ENCODE measurements at places on chromosomes 5 and 9.

DNA sequence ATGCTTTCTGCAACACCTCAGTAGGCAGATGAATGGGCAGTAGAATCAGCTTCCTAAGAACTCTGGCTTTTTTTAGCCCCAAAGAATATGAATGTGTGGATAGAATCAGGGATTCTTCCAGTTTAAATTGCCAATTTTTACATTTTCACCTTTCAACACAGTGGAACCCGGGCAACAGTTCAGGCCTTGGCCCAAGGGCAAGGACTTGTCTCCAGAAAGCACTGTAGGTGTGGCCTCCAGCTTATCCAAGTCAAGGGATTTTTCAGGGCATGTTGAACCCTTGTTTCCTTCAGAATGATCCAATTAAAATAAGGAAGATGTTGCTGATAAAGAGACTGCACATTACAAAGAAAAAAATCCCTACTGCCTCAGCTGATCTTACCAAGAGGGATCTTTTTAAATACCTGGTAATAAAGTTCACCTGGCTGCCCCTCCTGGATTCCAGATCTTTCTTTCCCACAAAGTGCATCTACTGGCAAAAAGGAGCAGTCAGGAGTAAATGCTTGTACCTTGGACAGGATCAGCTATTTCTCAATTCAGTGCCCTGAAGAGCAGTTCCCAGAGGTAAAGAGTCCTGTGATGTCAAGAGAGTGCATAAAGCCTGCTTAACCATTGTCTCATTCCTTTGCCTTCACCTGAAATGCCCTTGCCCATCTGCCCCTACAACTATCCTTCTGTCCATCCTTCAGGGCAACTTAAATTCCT is 80.1 kb upstream of the PLPP6 start:
- no peak for DNase-seq

DNA sequence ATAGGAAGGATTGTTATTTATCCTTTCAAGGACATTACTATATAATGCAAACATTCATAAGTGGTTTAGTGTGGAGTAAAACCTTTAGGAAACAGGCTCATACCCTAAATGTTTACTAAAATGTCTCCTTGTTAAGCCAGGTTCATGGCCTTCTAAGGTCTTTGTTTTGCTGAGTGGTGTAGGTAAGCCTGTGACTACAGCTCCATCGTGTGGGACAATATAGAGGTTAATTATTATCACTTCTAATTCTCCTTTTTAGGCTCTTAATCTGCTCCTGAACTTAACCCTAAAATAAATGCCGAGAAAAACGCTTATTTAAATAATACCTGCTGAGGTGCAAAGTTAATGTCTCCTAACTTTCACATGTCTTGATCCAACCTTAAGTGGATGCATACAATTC is 43.8 kb downstream of the SPINK5 start:
- DNase-seq: no peak

GRCh38 chr9:34568774-34569173 is 20.8 kb downstream of the CNTFR start:
- DNase-seq: no peak

DNA sequence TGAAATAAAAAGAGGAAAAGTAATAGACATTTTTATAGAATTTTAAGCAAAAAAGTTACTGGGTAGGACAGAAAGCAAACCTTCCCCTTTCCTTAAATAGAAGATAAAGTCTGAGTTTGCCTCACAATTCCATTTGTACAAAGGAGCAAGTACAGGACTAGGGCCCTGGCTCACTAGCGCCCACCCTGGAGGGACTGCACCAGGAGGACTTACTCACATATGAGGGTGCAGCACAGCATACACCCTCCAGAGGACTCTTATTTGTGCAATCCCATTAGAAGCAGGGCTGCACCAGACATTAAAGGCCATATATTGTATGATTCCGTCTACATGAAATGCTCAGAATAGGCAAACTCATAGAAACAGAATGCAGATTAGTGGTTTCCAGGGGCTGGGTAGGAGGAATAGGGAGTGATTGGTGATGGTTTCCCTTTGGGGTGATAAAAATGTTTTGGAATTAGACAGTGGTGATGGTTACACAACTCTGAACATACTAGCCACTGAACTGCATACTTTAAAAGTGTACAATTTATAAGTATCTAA is 4.5 kb downstream of the REEP5 start:
- DNase-seq: no peak

GRCh38 chr9:137445275-137445807 is 4.2 kb upstream of the ENTPD8 start:
- peak; percentile 59 for DNase-seq

GRCh38 chr9:114348261-114348905 is 18.7 kb downstream of the ORM2 start:
- no peak for DNase-seq

GRCh38 chr9:83633255-83633654 is 10.3 kb downstream of the IDNK start:
- no peak for DNase-seq

- DNase-seq: no peak
Measured at GRCh38 chr5:130024006-130024405, 119.7 kb downstream of the CHSY3 start.

DNA sequence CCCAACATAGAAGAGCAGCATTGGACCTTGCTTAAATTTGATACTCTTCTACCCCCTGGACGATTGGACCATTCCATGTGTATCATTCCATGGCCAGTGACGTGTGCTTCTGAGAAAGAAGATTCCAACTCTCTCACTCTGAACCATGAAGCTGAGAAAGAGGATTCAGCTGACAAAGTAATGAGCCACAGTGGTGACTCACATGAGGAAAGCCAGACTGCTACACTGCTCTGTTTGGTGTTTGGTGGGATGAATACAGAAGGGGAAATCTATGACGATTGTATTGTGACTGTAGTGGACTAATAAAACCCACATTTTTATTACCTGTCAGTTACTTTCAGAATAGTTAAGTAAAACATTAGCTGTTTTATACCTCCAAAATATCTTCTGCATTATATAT is 7.5 kb downstream of the HSPA5 start:
- peak; percentile 90 for DNase-seq

GRCh38 chr5:147590096-147590495 is 80.2 kb upstream of the DPYSL3 start:
- DNase-seq: no peak

DNA sequence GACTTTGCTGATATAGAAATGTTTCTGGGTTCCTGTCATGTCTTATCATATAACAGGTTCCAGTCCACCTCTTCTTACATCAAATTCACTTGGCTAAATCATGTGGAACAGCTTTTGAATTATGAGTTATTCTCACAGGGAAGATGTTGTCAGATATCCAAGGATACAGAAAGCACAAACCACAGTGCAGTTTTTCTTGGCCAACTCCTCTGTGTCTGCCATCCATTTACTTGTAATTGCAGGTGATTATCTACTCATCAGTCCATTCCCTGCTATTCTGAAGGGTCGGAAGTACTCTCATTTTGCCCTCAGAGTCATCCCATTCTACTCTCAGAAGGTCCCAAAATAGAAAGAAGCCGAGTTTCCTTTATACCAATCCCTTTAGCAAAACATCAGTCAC is 10.0 kb downstream of the MARCHF11 start:
- no peak for DNase-seq

- DNase-seq: no peak
Measured at GRCh38 chr9:81841333-81841732, 86.9 kb upstream of the SPATA31D4 start.

DNA sequence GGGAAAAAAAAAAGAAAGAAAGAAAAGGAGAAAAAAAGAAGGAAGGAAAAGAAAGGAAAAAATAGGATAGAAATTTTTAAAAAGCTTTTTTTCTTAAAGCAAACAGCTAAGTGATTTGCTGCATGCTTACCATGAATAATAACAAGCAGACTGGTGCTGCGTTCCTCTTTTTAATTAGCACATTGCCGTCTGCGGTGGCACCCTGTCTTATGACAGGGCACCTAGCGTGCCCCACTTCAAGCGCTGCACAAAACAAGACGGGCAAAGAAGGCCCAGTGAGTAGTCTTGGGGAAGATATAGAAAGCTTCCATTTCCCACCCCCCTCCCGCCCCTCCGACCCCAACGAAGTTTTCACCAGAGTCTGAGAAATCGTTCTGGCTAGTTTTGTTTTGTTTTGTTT is 513.9 kb downstream of the ZNF608 start:
- DNase-seq: no peak

DNA sequence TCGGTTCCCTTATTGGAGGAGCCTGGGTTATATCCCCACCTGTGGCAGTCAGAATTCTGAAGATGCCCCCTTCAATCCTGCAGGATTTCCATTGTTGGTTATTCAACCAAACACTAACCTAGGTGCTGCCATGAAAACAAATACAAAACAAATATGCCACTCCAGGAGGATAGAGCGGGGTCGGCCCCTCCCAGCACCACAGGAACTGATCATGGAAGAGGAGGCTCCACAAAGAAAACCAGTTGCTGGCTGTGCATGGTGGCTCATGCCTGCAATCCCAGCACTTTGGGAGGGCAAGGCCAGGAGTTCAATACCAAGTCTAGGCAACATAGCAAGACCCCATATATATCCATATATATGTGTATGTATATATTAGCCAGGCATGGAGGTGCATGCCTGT is 13.2 kb upstream of the ADGRD2 start:
- no peak for DNase-seq

- DNase-seq: no peak
Measured at GRCh38 chr9:19785230-19785629, 3.6 kb downstream of the SLC24A2 start.

GRCh38 chr9:9949368-9949767 is 663.4 kb downstream of the PTPRD start:
- no peak for DNase-seq

- DNase-seq: no peak
Measured at GRCh38 chr5:77423022-77423750, 68.9 kb downstream of the WDR41 start.

DNA sequence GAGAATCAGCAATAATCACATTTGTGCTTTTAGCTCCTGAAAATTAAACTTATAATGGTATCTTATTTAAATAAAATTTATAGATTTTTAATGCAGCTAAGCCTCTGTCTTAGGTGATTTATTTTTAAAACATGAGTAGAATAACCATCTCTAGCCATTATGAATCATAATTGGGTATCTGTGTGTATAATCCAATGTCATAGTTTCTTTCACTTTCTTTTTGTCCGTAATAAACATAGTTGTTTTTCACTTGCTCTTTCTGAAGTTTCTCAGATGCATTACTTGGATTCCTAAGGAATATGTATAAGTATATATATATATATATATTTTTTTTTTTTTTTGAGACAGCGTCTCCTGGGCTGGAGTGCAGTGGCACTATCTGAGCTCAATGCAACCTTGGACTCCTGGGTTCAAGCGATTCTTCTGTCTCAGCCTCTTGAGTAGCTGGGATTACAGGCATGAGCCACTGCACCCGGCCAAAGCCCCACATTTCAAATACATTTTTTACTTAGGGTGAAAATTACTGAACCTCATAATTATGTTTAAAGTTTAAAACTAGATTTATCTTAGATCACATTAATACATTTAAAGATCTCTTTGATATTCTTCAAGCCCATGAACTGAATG is 377.1 kb downstream of the PRDM9 start:
- DNase-seq: no peak

GRCh38 chr5:108523360-108523759 is 141.5 kb upstream of the FBXL17 start:
- no peak for DNase-seq

GRCh38 chr9:29556746-29557145 is 1983.5 kb upstream of the C9orf72 start:
- DNase-seq: no peak

DNA sequence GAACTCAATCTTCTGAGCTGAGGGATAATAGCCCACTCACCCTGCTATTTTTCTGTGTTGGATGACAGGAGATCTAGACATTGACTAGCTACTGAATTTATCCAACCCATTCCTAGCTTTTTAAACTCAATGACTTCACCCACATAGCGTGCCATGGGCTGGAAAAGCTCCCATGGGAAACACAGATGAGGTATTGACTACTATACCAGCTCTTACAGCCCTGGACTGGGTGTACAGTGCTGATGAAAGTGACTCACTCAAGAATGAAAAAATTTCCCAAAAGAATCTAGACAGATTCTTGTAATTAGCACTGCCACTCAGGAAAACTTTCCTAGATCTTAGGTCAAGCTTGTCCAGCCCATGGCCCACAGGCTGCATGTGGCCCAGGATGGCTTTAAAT is 72.7 kb upstream of the NREP start:
- DNase-seq: peak; percentile 16

GRCh38 chr5:194102-194501 is 2.8 kb downstream of the LRRC14B start:
- no peak for DNase-seq

- no peak for DNase-seq
Measured at GRCh38 chr5:68037546-68037945, 178.0 kb upstream of the PIK3R1 start.

DNA sequence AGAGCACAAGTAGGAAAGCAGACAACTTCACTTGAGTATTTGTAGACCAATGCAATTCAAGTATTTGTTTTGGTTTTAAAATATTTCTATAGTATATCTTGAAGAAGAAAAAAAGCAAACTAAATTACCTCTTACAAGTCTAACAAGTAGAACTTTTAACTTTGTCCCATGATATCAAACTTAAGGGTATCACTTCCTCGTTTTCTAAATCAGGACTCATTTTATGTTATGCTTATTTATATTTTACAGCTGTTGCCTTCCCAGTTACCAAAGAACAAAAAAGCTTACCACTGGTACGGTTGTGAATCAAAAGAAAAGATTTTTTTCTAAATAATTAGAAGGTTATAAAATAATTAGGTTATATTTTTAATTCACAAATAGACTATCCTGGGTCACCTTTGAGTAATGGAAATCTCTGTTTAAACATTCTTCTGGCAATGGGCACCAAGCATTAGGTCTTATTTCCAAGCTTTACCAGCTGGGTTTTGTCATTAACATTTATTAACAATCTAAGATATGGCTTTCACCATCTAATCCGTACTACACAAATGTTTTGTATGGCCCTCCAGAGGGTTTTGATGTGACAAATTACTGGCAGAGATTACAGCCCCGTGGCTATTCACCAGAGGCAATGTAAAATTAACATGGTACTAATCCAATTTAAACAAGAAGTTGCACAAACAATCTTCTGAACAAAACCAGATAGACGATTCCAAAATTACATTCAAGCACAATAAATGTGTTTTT is 63.6 kb downstream of the CEP120 start:
- DNase-seq: no peak

DNA sequence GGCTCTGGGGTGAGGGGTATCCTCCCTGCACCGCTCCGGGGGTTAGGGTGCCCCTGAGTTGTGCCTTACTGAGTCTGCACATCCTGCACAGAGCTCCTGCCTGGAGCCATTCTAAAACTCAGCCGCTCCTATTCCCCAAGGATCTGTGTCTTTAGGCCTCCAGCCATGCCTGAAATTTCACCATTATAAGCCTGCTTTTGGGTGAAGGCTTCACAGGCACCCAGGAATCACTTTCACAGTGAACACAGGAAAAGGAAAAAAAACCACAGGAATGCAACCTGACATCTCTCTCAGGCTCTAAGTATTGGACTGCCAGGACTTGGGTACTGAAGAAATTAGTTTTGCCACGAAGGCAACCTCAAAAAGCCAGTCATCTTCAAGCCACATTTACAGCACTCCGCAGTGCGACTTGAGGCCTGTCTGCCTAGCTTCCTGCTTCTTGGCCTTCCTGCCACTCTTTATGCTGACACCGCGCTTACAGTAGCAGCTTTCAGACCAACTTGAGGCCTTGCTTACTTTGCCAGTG is 30.9 kb downstream of the GALNT10 start:
- no peak for DNase-seq

- no peak for DNase-seq
Measured at GRCh38 chr9:113985968-113986585, 92.0 kb downstream of the AMBP start.

- DNase-seq: no peak
Measured at GRCh38 chr9:89781838-89782540, 177.2 kb downstream of the GADD45G start.

All from fibroblast of the conjunctiva (primary cell).